HFFc6 (cell line): ENCODE measurements at places on chromosomes 2 and 18. TPM values are rescaled to one million over a fixed set of nuclear protein-coding genes. Genes with fewer than 3 reads are reported as not detected.

- no peak for DNase-seq
Measured at GRCh38 chr18:43141208-43141607, 25.7 kb upstream of the RIT2 start.

The TRABD2A gene
- total RNA-seq, result 13.8 to 46.2 TPM (median 18.1 TPM) in 3 replicates

GRCh38 chr2:176167398-176167797, 10.3 kb downstream of the HOXD3 start:
- DNase-seq, result no peak

The CXCR4 gene
- not detected in 3 replicates for total RNA-seq

DNA sequence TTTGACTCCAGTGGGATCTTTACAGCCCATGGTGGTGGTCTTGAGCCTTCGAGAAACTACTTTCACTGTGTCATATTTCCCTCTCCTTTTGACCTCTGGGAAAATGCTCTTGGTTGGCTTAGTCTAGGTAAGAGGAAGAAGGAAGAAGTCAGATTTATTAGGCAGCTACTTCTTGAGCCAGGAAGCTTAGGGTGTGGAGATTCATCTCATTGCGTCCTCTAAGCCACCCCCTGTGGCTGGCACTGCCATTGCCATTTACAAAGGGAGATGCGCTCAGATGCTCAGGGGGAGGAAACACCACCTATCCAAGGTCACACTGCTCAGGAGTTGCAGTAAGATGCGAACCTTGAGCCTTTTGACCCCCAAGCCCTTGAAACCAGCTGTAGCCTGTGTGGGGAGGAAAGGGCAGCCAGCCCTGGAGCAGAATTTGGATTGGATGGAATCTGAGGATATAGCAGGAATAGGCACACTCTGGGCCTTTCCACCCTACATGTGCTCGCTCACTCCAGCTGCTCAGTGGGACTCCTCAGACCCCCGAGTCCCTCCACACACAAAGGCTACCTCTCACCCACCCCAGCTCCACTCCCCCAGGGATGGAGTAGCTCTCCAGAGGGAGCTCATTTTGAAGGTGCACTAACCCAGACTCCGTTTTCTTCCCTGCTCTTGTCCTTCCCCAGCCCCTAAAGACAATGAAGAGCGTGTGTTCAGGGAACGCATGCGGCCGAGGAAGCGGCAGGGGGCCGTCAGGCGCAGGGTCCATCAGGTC, 321.3 kb upstream of the EPAS1 start:
- no peak for DNase-seq

DNA sequence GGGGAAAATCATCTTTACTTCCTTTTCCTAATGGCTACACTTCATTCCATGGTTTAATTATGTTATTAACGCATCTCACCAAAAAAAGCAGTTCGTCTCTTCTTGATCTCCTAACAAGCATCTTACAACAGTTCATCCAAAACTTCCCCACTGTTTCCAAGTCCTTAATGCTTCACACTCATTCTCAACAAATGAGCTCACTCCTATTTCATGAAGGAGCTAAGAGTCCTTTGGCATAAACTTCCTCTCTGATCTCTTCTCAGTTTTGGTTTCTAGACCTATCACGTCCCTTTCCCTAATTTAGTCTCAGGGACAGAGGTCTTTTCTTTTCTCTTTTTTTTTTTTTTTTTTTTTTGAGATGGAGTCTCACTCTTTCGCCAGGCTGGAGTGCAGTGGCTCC, 205.9 kb upstream of the SLC39A10 start:
- DNase-seq, result no peak

DNA sequence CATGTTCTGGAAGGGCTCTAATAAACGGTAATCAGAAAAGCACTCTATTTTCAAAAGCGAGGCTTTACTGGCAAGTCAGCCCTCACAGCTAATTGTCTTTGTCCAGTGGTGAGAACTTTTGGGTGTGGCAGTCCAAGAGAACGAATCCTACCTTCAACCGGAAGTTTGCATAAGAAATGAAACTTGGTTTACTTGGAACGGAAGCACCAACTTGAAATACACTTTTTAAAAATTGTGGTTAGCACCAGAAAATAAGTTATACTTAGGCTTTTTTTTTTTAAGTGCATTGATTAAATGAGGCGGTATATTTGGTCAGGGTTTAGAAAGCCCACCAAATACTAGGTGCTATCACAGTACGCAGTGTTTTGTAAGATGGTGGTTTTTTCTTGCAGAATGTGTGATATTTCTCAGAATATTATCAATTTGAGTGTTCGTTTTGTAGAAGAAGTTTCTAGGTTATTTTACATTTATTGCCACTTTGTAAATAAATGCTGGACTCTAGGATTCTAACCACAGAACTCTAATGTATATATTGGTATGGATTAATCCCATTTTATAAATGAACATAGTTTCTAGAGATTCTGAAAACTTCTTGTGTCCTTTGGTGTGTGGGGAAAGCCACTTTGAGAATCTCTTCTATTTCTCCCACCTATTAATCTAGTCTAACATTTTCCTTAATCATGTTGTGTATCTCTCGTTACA, 1.2 kb downstream of the MYL12A start:
- DNase-seq, result no peak

The APLF gene
- total RNA-seq, result 1.3 to 1.5 TPM (median 1.4 TPM) in 3 replicates

The LINC00305 gene
- not detected in 3 replicates for total RNA-seq

GRCh38 chr18:77101410-77102258, 30.9 kb downstream of the MBP start:
- DNase-seq, result peak; percentile 96

The PDE11A gene
- total RNA-seq, result 1.3 to 3.6 TPM (median 2.3 TPM) in 3 replicates

The CXCR1 gene
- total RNA-seq, result not detected in 3 replicates

GRCh38 chr2:41206004-41206403, 754.1 kb upstream of the SLC8A1 start:
- DNase-seq, result no peak

The SKA1 gene
- total RNA-seq, result 7.6 to 16.5 TPM (median 15.3 TPM) in 3 replicates

DNA sequence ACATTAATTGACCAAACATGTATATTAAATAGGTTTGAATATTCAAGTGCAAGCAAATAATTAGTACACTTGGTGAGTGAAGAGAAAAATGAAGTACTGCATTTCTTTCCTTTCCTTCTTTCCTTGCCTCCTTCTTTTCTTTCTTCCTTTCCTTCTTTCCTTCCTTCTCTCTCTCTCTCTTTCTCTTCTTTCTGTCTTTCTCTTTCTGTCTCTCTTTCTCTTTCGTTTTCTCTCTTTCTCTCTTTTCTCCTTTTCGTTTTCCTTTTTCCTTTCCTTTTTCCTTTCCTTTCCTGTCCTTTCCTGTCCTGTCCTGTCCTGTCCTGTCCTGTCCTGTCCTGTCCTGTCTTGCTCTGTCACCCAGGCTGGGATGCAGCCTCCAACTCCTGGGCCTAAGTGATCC, 119.6 kb downstream of the SH3RF3 start:
- DNase-seq, result no peak

DNA sequence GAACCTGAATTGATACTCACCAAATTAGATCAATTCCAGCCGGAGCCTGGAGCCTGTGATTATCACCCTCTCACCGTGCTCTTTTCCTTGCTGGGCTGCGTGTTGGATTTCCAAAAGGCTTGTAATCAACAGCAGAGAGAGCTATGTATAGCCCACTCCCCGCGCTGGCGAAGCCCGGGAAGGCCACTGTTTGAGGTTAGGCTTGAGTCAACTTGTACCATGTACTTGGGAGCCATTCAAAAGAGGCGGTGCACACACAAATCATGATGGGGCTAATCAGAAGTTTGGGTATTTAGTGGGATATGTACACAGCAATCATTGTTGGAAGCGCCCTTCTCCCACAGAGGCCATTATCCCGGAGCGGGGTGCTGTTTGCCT, 151.6 kb downstream of the GLI2 start:
- no peak for DNase-seq

The ERFE gene
- 0.20 to 0.46 TPM in 2 of 3 replicates, not detected in the other for total RNA-seq

GRCh38 chr2:84906108-84906899, 848 bp downstream of the TMSB10 start:
- no peak for DNase-seq

DNA sequence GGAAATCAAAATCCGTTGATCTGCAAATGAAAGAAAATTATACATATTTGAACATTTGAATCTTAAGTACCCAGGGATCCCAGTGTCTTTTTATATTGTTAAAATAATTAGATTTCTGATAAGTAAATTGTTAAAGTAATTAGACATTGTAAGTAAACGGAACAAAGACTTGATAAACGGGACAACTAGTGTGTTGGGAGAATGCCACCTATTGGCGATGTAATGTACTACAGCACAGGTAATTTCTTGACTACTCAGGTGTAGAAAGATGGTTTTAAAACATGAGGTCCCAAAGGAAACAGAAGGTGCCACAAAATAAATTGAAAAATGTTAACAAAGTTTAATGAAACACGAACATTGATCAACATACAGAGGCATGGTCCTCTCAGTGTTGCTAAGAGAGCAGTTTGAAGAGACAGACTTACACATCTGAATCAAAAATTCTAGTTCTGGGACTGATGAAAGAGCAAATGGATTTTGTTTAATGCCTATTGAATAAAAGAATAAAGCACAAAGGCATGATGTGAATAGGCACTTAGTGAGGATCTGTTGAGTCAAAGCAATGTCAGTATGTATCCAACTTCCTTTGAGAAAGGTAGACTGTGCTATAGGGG, 103.4 kb upstream of the RASGRP3 start:
- DNase-seq, result no peak

DNA sequence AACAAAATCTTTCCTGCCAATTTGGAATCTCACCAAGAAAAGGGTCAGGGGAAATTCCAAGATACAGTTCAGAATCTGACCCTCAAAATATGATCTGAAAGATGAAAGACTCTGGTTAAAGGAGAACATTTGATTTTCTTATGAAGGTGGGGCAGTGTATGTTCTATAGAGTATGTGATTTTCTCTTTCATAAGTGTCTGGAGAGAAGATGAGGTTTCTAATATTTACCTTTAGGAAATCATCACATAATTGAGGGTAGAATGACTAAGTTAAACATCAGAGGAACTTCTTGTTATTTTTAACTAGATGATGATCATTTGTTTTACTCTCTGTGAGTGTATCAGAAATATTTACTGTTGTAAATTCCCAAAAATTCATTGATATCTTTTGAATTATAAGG, 27.8 kb upstream of the MBOAT2 start:
- no peak for DNase-seq

The EFEMP1 gene
- total RNA-seq, result 37.4 and 47.8 TPM in 2 replicates

GRCh38 chr2:224793946-224794345, 77.8 kb upstream of the CCDC195 start:
- peak; percentile 25 for DNase-seq

DNA sequence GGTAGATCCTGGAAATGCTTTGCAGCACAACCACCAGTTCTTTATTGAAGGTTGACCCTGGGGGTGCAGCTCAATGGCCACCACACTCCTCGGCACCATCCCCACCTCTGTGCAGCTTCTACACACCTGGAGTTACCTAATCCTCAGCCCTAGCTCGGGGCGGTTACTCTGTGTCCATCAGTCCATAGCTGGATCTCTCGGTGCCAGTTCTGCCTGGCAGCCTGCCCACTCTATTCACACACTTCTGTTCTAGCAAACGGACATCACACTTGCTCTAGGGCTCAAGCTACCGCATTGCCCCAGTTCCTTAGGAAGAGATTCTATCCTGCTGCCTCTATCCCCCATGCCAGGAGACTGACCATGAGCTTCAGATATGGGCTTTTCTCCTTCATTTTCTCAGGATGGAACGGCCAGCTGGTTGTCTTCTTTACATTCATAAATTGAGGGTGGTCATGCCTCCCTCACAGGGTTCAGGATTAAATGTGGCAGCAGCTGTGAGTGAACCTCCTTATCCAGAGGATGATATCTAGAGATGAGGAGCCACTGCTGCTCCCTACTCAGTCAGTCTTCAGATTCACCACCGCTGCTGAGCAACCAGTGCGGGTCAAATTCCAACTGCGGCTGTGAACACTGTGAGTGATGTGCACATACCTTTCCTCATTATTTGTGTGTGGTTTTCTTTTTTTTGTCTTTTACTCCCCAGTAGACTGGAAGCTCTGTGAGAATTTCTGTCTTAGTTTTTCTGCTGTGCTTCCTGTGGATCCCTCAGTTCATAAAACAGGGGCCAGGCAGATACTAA, 66.9 kb upstream of the TRIB2 start:
- DNase-seq, result no peak

The METAP1D gene
- total RNA-seq, result 4.1 to 6.2 TPM (median 5.3 TPM) in 3 replicates

GRCh38 chr2:98436734-98437133, 7.9 kb upstream of the INPP4A start:
- DNase-seq, result no peak

DNA sequence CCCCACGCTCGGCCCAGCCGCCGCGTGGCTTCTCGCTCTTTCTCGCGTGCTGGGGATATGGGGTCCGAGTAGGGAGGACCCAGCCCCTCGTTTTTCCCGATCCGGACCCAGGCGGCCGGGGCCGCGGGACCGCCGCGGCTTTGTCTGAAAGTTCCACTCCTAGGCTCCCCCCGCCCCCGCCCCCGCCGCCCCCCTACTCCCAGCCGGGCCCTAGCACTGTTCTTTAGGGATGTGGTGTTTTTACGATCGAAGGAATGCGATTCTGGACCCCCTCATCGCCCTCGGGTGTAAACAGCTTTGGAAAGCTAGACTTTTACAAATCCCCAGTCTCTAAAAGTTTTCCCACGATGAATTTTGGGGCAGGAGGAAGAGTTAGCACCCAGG, 819 bp downstream of the TGIF1 start:
- DNase-seq, result no peak

- DNase-seq, result no peak
Measured at GRCh38 chr2:138276339-138276738, 225.2 kb upstream of the SPOPL start.

The OR6B2 gene
- total RNA-seq, result not detected in 3 replicates

DNA sequence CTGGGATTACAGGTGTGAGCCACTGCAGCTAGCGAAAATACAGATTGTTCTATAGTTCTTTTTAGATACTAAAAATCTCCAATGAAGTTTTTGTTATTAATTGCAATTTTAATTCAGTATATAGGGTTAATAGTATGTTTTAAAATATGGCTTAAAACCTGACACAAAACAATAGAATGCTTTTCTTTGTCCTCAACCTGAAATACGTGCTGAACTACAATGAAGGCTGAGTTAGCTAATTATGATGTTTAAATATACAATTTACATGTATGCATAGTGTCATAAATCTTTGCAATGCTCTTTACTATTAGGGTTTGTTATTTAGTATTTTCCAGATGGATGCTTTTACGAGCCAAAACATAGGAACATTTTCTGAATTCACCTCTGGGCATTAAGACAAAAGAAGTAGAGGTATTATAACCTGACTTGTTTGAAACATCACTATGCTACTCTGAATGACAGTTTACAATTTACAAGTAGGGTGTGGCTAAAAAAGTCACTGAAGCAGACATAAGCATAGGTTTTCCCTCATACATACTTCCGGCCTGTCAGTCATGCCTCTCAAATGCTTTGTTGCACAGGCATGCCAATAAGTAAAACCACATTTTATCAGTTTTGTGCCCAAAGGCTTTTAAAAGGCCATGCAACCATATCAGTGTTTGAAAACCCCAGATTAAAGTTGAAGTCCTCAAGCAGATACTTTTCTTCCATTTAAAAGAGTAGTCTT, 168.3 kb downstream of the OTX1 start:
- no peak for DNase-seq

The AQP4 gene
- not detected in 3 replicates for total RNA-seq

DNA sequence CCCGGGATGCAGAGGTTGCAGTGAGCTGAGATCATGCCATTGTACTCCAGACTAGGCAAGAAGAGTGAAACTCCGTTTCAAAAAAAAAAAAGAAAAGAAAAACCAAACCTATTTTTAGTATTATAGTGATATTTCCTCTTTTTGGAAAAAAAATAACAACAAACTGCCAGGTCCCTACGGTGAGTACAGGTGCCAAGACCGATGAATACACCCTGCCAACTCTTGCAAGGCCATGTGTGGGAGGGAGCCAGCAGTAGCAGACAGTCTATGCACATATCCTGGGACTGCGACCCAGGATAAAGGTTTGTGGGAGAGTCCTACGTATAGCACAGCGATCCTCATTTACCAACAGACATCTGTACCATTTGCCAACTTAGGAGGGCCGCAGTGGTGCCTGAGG, 69.6 kb upstream of the DNMT3A start:
- DNase-seq, result no peak
